ENCODE measurements at places on chromosomes 16 and 17. TPM values are rescaled to one million over a fixed set of nuclear protein-coding genes. Genes with fewer than 3 reads are reported as not detected.

Gene VTN
- total RNA-seq: 0.60 TPM

Gene ITGB4
- 0.36 TPM for total RNA-seq

Gene SERPINF2
- 0.24 TPM for total RNA-seq

Gene C17orf58
- 23.8 TPM for total RNA-seq

Gene SLC47A2
- not detected for total RNA-seq

Gene KCNJ18
- not detected for total RNA-seq

Gene DOC2A
- total RNA-seq: 1.1 TPM

Gene SNAI3
- not detected for total RNA-seq

Gene SLC16A6
- 4.8 TPM for total RNA-seq

Gene FOXL1
- 5.7 TPM for total RNA-seq

Gene DNAH17
- total RNA-seq: 0.12 TPM

Gene KIF19
- total RNA-seq: not detected

Gene TVP23A
- total RNA-seq: not detected

Gene OR3A3
- total RNA-seq: not detected

Gene TEKT5
- total RNA-seq: not detected

Gene RETREG3
- total RNA-seq: 28.7 TPM

Gene FLOT2
- 28.7 TPM for total RNA-seq

Gene PGAP3
- total RNA-seq: 4.0 TPM

Data from RPMI7951 (cell line).